ENCODE measurements at places on chromosomes 11 and 22.

DNA sequence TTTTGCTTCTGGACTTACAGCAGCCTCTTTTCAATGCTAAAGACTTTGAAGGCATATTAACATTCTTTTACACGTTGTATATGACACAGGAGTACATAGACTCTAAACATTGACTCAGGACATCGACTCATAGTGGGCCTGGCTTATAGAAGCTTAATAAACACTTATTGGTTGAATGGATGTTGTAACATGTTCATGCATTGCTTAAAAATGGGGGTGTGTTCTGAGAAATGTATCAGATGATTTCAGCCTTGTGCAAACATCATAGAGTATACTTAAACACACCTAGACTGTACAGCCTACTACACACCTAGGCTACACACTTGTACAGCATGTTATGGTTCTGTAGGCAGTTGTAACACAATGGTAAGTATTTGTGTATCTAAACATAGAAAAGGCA is 17.9 kb downstream of the TTC17 start:
- peaks cover 11% of the 10 kb centered on the region for H3K4me1 ChIP-seq
- H3K36me3 ChIP-seq: peaks cover 18% of the 10 kb centered on the region
- H3K4me3 ChIP-seq: no peak overlapping the region
- DNase-seq: no peak

- no peaks in the 10 kb centered on the region for H3K36me3 ChIP-seq
- H3K4me3 ChIP-seq: no peak overlapping the region
- no peaks in the 10 kb centered on the region for H3K4me1 ChIP-seq
- DNase-seq: no peak
Observed at GRCh38 chr11:96430668-96431067, 40.9 kb downstream of the JRKL start.

GRCh38 chr11:74870485-74870884 is 78.4 kb downstream of the XRRA1 start:
- peaks cover 8% of the 10 kb centered on the region for H3K36me3 ChIP-seq
- H3K4me3 ChIP-seq: no peak overlapping the region
- no peak for DNase-seq
- no peak overlapping the region for H3K27ac ChIP-seq
- H3K4me1 ChIP-seq: no peaks in the 10 kb centered on the region
- H3K27me3 ChIP-seq: no peaks in the 10 kb centered on the region

- DNase-seq: no peak
- peaks cover 55% of the 10 kb centered on the region for H3K36me3 ChIP-seq
- H3K4me1 ChIP-seq: peaks cover 12% of the 10 kb centered on the region
- H3K27ac ChIP-seq: no peak overlapping the region
- no peaks in the 10 kb centered on the region for H3K27me3 ChIP-seq
Observed at GRCh38 chr11:66231561-66231960, 36.9 kb upstream of the RAB1B start.

- no peak for DNase-seq
- no peaks in the 10 kb centered on the region for H3K4me1 ChIP-seq
- H3K27me3 ChIP-seq: no peaks in the 10 kb centered on the region
- H3K27ac ChIP-seq: no peak overlapping the region
- no peak overlapping the region for H3K4me3 ChIP-seq
- H3K36me3 ChIP-seq: no peaks in the 10 kb centered on the region
Observed at GRCh38 chr11:92931746-92932422, 37.6 kb upstream of the MTNR1B start.

DNA sequence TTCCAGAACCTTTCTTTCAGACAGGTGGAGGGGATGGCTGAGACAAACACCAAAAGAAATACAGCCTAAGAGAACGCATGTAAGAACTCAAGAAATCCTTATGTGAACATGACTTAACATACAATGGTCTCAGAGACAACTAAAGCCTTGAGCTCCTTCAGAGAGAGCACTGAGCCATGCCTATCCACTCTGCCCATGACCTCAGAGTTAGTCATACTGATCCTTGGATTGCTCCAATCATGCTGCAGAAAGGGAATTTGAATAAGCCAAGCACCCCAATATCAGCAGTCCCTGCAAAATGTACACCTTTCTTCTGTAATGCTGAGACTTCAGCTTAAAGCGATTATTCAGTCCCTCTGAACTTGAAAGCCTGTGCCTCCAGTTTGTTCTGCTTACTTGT is 43.2 kb upstream of the CHKA start:
- H3K27me3 ChIP-seq: no peaks in the 10 kb centered on the region
- H3K4me3 ChIP-seq: no peak overlapping the region
- peaks cover 36% of the 10 kb centered on the region for H3K36me3 ChIP-seq

DNA sequence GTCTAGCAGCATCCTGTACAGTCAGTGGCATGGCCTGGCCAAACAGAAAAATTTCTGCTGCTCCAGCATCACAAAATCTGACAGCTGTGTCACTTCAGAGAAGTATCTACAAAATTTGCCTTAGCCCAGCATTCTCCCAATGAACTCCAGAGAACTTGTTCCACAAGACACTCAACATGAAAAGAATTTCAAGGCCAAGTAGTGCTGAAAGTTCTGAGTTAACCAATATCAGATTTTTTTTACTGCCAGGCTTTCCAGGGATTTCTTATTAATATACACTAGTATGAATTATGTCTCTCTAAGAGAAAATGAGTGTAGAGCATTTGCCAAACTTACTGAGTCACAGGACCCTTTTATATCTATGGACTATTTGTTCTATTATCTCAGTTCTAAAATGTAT is 68.8 kb downstream of the OR5AK2 start:
- no peaks in the 10 kb centered on the region for H3K4me1 ChIP-seq
- no peak overlapping the region for H3K27ac ChIP-seq
- no peak for DNase-seq
- peaks cover 2% of the 10 kb centered on the region for H3K36me3 ChIP-seq

DNA sequence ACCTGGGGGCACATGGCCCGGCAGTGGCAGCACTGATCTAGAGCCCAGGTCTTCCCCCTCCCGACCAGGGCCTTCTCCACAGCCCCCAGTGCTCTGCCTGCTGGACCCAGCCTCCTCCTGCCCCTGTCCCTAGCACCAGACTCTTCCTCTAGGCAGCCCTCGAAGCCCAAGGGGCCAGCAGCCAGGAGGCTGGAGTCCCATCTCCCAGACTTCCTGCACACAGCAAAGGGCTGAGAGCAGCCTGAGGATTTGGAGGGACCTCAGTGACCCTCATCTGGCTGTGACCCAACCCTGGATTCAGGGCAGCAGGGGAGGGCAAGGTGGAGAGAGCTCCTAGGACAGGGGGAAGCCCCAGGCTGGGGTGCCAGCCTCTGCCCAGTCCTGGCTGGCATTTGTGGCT is 3.0 kb downstream of the RHOD start:
- peaks cover 8% of the 10 kb centered on the region for H3K4me1 ChIP-seq
- H3K27ac ChIP-seq: no peak overlapping the region
- DNase-seq: no peak
- H3K27me3 ChIP-seq: no peaks in the 10 kb centered on the region
- peaks cover 2% of the 10 kb centered on the region for H3K36me3 ChIP-seq

GRCh38 chr22:39287076-39287725 is 32.2 kb downstream of the RPL3 start:
- H3K36me3 ChIP-seq: no peaks in the 10 kb centered on the region
- no peak for DNase-seq
- no peak overlapping the region for H3K27ac ChIP-seq
- peaks cover 9% of the 10 kb centered on the region for H3K4me1 ChIP-seq

DNA sequence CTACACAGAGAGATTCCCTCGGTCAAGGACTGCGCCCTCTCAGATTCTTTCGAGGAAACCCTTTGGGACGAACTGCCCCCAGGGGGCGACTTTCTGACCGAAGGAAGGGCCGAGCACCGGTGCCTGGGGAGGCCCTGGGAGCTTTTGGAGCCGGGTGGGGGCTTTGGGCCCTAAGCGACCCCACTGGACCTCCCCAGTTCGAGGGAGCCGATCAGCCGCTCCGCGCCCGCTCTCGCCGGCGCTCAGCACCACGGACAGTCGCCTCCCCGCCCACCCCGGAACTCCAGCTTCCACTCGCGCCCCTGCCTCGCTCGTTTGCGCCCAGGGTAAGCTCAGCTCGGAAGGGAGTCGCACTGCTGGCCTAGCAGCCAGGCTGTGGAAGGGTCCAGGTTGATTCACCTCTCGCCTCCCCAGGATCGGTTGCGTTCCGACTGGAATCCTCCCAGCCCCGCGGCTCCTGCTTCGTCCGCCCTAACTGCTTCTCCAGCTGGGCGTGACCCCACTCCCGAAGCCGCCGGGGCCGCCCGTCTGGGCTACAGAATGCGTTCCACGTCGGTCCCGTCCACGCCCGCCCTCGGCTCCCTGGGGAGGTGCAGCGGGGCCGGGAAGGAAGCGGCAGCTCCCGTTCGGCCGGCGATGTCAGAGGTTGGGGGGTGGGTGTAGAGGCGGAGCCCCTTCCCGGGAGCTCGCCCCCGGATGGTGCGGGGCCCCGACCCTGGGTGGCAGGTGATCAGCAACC is 428 bp downstream of the SCN3B start:
- H3K27me3 ChIP-seq: peaks cover 40% of the 10 kb centered on the region
- no peak for DNase-seq
- H3K36me3 ChIP-seq: peaks cover 3% of the 10 kb centered on the region
- H3K27ac ChIP-seq: no peak overlapping the region

DNA sequence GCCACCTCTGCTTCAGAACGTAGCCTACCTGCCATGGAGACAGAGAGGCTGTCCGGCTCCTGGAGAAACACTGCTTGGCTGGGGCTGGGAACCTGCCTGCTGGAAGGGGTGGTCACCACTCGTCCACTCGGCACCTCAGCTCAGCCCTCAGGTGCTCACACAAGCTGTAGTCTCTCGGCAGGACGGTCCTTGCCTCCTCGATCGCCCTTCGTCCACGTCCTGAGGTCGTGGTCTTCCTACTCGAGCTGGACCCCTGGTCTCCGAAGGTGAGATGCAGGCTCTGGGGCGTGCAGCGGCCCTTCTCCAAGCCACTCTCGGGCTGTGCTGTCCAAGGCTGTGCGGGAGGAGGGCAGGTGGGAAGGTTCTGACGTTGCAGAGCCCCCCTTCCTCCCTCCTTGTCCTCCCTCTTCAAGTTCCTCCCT is at the start of gene TBX10:
Gene TBX10 (minus strand): TSS at position 326 of the 422 bp plus-strand sequence. CDS start 291 bp downstream, at position 35.
- H3K4me3 ChIP-seq: no peak within 1 kb of the TSS
- H3K36me3 ChIP-seq: peaks cover 2% of the 10 kb centered on the region
- no peaks in the 10 kb centered on the region for H3K4me1 ChIP-seq
- no peaks in the 10 kb centered on the region for H3K27me3 ChIP-seq
- no peak within 1 kb of the TSS for H3K27ac ChIP-seq
- no peak for DNase-seq

- no peaks in the 10 kb centered on the region for H3K27me3 ChIP-seq
- no peaks in the 10 kb centered on the region for H3K36me3 ChIP-seq
- H3K27ac ChIP-seq: no peak overlapping the region
- no peak for DNase-seq
Observed at GRCh38 chr11:106642331-106642730, 375.9 kb downstream of the GUCY1A2 start.

DNA sequence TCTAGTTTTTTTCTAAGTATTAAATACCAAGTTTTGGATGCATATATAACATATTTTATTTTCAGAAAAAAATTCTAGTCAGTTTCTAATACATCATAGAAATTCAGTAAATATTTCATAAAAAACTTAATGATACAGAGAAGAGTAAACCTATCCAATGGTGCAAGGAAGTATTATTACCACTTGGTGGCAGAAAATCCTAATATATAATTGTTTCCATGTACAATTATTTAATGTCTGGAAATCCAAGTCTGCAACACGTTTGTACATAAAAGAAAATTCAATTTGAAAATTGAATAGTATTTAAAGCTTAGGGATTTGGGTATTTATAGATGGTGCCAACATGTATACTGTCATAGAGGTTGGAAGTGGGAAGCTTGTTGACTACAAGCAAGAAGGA is 127.0 kb downstream of the TRPC6 start:
- H3K27ac ChIP-seq: no peak overlapping the region
- H3K4me3 ChIP-seq: no peak overlapping the region
- no peaks in the 10 kb centered on the region for H3K27me3 ChIP-seq
- no peaks in the 10 kb centered on the region for H3K36me3 ChIP-seq
- H3K4me1 ChIP-seq: no peaks in the 10 kb centered on the region
- no peak for DNase-seq

DNA sequence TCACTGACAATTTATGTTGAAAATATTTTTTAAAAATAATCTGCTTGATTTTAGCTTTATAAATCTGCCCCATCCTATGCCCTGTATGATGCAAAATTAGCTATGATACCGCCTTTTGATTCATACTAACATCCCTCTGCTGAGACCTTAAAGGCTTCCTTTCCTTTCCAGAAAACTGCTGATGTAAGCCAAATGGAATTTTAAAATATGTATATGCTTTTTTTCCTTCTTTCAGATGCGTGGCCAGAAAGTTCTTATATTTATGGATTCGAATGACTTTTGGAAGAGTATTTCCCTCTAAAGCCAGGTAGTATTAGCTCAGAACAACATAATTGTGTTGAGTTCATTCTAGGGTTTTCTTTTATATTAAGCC is 34.5 kb downstream of the SFI1 start:
- no peak overlapping the region for H3K4me3 ChIP-seq
- H3K36me3 ChIP-seq: peaks cover 29% of the 10 kb centered on the region
- peak overlapping the region; percentile 55 for H3K27ac ChIP-seq
- no peak for DNase-seq

GRCh38 chr11:34055218-34056000 is 3.9 kb downstream of the CAPRIN1 start:
- peaks cover 38% of the 10 kb centered on the region for H3K4me1 ChIP-seq
- H3K4me3 ChIP-seq: peak overlapping the region; percentile 53
- peaks cover 28% of the 10 kb centered on the region for H3K36me3 ChIP-seq
- H3K27me3 ChIP-seq: no peaks in the 10 kb centered on the region
- peak overlapping the region; percentile 89 for H3K27ac ChIP-seq

DNA sequence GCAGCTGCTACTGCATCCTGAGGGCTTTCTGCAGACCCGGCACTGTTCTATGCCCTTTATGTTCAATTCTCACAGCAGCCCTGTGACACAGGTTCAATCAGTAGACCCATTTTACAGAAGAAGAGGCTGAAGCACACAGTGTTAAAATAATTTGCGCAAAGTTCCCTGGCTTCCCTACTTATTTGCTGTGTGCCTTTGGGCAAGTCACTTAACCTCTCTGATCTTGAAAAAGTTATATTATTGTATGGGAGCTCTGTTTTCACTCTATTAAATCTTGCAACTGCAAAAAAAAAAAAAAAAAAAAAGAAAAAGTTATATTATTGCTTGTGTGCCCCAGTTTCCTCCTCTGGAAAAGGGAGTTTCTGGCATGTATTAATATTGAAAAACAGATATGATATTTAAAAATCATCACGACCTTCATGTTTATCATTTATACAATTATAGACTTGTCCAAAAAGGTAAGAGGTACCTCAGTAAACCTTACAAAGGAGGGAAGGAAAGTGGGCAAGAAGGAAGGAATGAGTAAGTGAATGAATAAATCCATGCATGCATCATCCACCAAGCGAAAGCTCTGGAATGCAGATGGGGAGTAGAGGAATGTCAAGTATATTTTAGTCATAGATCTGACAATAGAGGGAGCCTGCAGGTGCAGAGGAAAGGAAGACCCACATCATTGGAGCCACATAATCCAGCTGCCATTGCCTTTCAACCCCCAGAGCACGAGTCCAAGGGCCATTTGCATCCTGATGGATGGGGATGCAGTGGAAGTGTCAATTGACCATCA is 21.2 kb upstream of the ISX start:
- H3K27ac ChIP-seq: no peak overlapping the region
- no peaks in the 10 kb centered on the region for H3K4me1 ChIP-seq
- H3K27me3 ChIP-seq: peaks cover 18% of the 10 kb centered on the region
- H3K4me3 ChIP-seq: no peak overlapping the region
- no peak for DNase-seq
